Articular chondrocyte of knee joint (primary cell): ENCODE measurements at places on chromosomes 1 and 21. TPM values are rescaled to one million over a fixed set of nuclear protein-coding genes. Genes with fewer than 3 reads are reported as not detected.

CREB3L4 gene
- 6.0 and 6.7 TPM in 2 replicates for total RNA-seq

PROK1 gene
- not detected in 2 replicates for total RNA-seq

NIBAN1 gene
- total RNA-seq: 60.2 and 66.6 TPM in 2 replicates

ACKR1 gene
- total RNA-seq: not detected in 2 replicates
